ENCODE measurements at places on chromosomes 2 and 18.

DNA sequence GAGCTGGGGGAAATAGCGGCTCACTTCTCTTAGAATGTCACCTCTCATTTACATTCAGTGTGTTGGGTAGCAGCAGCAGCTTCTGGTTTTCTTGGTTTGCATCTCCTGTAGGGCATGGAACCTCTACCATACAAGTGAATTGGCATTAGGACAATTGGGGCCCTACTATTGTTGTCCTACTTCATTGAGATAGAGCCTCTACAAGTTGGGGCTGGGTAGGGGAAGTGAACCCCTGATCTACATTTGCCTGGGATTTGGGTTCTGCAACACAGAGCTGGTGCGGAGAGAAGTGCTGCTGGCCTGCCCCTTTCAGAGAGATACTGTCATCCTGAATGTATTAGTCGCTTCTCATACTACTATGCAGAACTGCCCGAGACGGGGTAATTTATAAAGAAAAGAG is 391.6 kb upstream of the HS6ST1 start:
- no peak for DNase-seq

DNA sequence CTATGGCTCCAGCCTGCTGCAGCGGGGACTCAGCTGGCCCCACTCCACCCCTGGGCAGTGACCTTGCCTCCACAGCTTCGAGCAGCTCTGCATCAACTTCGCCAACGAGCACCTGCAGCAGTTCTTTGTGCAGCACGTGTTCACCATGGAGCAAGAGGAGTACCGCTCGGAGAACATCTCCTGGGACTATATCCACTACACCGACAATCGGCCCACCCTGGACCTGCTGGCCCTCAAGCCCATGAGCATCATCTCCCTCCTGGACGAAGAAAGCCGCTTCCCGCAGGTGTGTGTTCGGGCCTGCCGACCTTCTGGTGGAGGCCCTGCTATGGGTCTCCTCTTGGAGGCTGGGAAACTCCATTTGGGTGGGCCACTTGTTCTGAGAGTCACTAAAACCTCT is 48.6 kb downstream of the MYO7B start:
- DNase-seq, result no peak

DNA sequence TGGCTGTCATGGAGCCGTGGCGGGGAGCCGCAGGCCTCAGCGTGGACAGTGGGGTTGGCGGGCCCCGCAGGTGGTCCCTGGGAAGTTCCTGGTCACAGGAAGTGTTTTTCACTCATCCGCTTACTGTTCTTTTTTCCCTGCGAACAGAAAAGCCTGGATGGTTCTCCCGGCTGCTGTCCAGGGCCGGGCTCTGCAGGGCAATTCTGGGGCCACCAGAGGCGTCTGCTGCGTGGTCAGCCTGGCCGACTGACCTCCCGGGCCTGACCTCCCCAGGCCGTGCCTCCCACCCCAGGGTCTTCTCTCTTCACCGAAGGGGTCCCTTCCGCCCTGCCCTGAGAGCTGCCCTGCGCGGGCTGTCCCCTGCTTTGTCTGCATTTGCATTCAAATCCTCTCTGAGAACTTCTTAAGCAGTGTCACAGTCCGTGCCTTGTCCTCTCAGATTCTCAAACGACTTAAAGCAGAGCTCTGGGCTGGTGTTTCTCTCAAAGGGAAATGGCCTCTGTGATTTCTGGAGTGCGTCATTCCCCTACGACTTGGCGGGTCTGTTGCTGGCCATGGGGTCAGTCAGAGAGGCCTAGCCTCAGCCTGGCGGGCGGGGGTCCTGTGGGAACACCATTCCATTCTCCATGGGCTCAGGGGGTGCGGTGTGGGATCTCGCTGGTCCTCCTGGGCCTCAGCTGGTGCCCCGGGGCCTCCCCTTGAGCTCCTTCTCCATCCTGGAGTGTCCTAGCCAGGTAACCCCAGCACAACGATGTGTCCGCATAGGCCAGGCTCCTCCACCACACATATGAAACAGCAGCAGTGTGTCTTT is 38.3 kb downstream of the KLHL29 start:
- DNase-seq, result no peak

GRCh38 chr18:23861805-23862470 is 152.6 kb upstream of the TTC39C start:
- no peak for DNase-seq

- DNase-seq, result no peak
Measured at GRCh38 chr2:165864296-165864695, 70.2 kb upstream of the GALNT3 start.

GRCh38 chr2:241942416-241943208 is 73.1 kb downstream of the RTP5 start:
- DNase-seq, result no peak
